T-helper 1 cell (primary cell): ENCODE measurements at places on chromosomes 3 and 15.

GRCh38 chr15:26069231-26069641 lies 206.1 kb upstream of the ATP10A start:
- DNase-seq, result no peak

DNA sequence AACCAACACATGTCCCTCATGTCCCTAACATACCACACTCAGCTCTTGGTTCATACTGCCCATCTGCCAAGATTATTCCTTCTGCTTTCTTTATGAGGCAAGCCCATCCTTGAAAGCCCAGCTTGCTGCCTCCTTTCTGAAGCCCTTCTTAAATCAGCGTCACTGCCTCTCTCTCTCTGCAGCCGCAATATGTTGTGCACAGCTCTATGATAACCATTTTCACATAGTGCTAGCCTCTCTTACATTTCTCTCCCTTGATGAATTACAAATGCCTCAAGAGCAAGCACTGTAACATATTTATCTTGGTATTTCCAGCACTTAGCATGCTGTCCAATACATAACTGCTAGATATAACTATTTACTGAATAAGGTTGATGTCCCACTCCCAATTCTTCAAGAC lies 86.5 kb downstream of the TNIK start:
- no peak for DNase-seq

DNA sequence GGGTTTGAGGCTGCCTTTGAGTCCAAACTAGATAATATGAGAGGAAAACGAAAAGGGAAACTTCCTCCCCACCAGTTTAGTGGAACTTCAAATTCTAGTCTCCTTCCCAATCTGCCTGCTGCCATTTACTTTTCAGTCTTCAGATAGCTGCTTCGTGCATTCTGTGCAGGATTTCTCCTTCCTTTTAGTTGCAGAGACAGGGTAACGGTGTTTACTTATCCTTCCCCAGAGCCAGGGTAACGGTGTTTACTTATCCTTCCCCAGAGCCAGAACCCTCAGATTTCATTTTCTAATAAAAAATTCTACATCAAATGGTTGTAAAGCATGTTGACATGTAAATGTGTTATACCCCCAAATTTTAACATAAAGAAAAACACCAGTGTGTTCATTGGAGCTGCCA lies 282.6 kb downstream of the VPS13C start:
- no peak for DNase-seq

GRCh38 chr3:195101001-195101583 lies 169.9 kb downstream of the XXYLT1 start:
- no peak for DNase-seq

- no peak for DNase-seq
Observed at GRCh38 chr3:2950159-2950558, 160.0 kb downstream of the IL5RA start.

DNA sequence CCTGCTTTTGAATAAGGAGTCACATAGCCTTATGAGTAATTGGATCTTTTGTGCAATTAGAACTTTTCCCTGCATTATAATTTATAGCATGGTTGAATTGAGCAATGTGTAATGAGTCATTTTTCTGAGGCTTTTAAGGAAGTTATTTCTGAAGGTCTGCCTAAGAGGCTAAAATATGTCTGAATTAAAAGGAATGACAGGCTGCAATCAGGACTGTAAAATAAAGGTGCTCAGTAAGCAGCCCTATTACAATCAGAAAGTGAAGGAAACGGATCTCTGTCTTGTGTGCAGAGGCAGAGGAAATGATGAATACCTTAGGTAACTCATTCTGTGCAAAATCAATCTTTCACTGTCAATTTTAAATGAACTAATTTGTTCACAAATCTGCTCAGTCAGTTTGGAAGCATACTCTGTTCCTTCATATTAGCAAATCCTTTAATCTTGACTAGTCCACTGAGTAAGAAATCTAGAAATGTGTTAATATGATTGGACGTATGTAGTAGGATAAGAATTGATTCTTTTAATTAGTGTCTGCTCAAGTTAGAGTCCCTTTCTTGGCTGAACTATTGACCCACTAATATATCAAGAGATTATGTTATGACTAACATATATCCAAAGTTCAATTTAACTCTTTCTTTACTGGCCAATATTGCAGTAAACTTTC lies 290.1 kb downstream of the ZIC1 start:
- DNase-seq, result no peak

DNA sequence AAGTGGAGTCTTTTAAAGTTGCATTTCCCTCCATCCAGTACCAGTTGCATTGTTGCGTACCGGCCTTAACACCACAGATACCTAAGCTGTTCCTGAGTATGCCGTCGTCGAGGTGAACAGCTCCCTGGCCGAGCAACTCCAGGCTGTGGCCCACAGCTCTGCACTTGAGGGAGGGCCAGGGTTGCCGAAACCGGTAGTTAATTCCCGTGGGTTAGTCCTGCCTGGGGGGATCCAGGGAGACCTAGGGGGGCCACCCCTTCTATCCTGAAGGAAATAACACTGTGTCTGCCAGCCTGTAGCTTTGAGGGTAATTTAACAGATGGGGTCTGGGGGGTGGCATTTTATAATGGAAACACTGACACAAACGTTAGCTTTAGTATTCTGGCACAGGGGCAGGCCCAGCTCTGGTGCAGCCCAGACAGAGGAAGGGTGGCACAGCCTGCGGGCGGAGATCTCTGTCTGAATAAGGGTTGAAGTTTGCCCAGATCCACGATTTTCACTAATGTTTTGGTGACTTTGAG lies 60.8 kb downstream of the RGMA start:
- DNase-seq, result no peak

DNA sequence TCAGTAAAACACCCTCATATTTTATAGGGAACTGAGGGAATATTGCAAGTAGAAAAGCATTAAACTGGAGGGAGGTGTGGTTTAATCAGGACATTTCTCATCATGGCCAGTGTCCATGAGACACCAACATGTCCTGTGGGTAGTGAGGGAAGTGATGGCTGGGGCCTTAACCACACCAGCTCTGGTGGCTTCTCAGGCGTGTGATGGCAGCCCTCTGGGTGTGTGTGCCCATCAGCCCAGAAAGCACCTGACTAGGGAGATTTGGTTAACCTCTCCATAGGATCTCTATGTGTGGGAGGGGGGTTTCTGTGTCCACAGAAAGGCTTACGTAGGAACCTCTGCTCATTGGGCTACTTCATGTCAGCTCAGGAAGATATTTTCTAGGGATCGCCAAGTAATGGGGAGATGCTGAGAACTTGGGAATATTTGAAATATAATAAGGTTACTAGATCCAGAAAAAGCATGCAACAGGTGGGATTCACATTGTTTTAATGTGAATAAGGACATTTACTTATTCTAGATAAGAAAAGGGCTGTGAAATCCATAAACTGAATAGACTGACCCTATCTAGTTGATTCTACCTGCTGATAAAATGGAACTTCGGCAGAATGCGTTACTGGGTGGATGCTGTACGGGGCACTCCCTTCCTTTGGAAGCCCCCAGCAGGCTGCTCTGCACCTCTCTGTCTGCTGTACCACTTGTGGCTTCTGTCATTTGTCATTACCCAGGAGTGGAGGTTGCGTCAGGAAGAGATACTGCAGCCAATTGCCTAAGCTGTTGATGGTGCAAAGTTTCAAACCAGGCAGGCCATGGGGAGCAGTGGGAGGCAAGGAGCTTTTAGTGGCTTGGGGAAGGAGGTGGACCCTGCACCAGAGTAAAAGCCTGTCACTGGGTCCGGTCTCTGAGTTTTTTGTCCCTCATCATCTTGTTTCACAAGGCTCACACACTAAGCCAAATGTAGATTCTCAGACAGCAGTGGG lies 21.5 kb downstream of the PDHB start:
- no peak for DNase-seq

- DNase-seq, result no peak
Observed at GRCh38 chr3:1439395-1439794, 346.6 kb downstream of the CNTN6 start.
